Colonic mucosa (tissue), 4 donors: ENCODE measurements at places on chromosomes 7 and 10.

DNA sequence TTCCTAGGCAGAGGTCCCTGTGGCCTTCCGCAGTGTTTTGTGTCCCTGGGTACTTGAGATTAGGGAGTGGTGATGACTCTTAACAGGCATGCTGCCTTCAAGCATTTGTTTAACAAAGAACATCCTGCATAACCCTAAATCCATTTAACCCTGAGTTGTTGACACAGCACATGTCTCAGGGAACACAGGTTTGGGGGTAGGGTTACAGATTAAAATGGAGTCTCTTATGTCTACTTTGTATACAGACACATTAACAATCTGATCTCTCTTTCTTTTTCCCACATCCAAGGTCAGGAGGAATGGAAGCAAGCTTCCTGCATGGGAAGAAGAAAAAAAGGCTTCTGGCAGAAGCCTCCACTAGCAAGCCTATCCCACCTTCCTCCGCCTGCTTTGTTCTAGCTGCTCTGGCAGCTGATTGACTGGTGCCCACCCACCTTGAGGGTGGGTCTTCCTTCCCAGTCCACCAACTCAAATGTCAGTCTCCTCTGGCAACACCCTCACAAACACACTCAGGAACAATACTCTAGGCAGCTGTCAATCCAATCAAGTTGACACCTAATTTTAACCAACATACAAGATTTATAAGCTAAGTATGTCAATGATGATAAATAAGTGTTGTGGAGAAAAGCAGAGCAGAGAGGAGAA is 176.5 kb upstream of the CCZ1B start:
- no peak for DNase-seq

DNA sequence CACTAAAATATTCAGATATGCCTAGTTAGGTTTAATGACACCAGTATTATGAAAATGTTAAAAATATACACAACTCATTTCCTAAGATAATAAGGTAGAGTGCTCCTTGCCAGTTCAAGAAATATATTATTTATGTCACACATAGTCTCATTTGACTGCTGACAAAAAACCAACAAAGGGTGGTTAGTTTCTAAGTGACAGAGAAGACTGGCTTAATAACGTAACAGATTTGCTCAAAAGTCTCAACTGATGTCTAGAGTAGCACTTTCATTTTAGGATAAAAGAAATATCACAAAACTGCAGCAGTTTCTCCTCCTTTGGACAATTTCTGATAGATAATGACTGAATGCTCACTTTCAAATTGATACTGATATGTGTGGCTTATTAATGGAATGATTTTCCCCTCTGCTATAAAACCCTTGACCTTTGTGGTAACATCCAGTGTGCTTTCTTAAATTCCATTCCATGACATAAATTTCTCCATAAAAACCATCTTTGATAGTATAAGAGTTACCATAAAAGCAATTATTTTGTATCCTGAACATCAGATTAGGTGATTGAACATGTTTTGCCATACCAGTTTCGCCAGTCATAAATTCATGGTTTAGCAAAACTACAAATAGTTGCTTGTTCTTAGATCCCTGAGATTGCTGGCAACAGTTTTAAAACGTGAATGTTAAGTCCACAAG is 94.2 kb downstream of the NRBF2 start:
- DNase-seq, result no peak

DNA sequence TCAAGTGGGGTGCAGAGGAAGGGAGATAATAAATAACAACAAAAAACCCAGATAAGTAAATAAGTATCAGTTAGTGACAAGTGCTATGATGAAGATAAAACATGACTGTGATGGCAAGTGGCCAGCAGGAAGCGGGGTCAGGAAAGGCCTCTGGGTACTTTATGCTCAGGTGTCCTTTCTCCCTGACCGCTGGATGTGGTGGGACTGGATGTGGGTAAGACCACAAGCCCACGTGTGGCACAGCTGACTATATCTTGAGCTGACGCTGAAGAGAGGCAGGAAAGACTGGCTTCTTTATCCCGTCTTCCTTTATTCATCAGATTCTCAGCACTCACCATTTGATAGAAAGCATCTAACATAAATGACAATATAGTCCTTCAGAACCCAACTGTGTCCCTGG is 87.8 kb downstream of the CREB5 start:
- no peak for DNase-seq

- DNase-seq, result no peak
Observed at GRCh38 chr7:3067606-3068380, 24.1 kb upstream of the CARD11 start.

DNA sequence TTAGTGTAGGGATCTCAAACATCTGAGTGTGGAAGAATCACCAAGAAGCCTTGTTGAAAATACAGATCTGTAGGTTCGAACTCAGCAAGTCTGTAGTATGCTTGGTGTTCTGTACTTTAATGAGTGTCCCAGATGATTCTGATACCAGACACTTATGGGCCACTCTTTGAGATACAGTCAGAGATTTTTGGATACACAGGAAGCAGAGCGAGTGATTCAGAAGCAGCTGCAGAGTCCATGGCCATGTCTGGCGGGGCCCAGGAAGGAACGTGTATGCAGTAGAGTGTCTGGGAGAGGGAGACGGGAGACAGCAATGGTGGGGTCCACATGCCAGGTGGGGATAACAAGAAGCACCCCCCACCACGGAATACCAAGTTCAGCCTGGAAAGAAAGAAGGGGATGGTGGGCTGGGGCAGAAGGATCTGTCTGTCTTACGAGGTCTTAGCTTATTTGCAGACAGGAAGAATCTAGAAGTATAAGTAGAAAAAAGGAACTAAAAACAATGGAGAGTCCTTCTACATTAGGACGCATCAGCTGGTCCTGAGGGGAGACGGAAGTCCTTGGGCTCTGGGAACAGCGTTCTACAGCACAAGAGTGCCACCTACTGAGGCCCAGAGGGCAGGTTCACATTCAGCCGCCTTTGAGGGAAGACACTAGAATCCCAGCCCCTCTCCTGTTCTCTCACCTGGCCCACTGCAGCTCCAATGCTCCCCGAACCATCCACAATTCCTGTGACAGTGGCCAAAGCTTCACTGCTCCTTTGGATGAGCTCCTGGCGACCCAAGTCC is 55.4 kb downstream of the SLC37A3 start:
- DNase-seq, result peak; percentile 49

DNA sequence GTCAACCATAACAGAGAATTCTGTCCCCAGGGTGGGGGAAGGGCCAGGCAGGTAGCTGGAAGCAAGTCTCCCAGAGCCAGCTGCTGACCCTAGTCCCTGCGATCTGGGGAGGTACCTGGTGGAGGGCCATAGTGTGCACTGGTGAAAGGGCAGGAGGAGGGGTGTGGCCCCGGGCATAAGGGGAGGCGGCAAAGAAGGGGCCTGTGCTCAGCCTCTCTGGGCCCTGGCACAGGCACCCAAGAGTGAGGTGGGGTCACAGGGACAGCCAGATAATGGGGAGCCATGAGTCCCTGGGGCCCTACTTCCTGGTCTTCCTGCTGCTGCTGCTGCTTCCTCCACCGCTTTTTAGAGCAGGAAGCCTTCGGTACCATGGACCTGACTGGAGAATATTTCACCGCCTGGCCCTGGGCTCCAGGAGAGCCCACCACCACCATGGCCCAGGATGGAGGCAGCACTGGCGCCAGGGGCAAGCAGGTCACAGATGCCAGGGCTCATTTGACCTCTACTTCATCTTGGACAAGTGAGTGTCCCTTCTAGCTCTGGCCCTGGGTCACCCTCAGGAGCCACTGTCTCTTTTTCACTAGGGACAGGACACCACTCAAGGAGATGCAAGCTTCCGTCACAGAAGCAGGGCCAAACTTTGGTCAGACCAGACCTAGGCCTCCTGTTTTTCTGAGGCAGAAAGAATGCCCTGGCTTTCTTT is at the start of gene ANTXRL:
ANTXRL (plus strand) TSS at position 7 of the 703 bp plus-strand sequence; CDS start at position 273, 266 bp downstream.
- DNase-seq, result no peak
